ENCODE measurements at places on chromosomes 1 and 21.

GRCh38 chr21:36487641-36488307 is 7.9 kb upstream of the CLDN14 start:
- DNase-seq = peak; percentile 95

GRCh38 chr1:162645666-162646065 is 13.4 kb downstream of the DDR2 start:
- DNase-seq = no peak

GRCh38 chr1:22641906-22642636 is 1.4 kb upstream of the C1QC start:
- peak; percentile 50 for DNase-seq

- DNase-seq = no peak
These were observed 2.1 kb upstream of the A3GALT2 start for GRCh38 chr1:33322870-33323585.

- DNase-seq = no peak
These were observed 4.5 kb upstream of the ZNF644 start for GRCh38 chr1:91026320-91026719.

GRCh38 chr1:154104433-154105082 is 50.3 kb downstream of the NUP210L start:
- DNase-seq = no peak

DNA sequence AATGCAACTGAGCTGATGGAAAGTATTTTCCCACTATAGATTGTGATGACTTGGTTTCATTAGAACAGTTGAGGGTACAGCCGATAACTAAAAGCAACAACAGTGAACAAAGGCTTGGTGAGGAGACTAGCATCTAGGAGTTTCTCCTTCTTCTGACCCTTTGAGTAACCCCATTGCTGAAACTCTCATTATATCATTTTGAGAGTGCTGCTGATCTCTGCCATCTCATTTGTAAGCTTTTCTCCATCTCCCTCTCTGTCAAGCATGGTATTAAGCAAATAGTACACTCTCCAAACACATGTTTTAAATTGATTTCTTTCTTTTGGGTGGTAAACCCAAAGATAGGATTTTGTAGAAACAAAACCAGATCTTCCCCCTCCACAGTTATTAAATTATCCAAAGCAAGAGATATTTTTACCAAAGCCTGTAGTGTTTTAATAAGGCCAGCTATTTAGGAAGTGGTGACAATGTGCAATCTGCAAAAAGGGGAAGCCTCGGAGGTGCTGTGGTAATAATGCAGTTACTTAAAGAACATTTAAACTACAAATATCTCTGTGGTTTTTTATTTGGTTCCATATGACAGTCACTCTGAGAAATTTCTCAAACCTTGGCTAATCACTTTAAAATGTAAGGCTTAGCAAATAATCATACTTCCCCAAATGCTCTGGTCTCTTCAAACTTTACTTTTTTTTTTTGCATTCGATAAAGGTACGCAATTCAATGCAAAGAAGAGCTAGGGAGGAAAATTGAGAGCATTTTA is 287.5 kb downstream of the HLX start:
- no peak for DNase-seq
